CD8-positive, alpha-beta memory T cell (primary cell): ENCODE measurements at places on chromosomes 2 and 18.

- peak; percentile 3 for DNase-seq
Observed at GRCh38 chr2:227325839-227326195, 766 bp downstream of the MFF start.

DNA sequence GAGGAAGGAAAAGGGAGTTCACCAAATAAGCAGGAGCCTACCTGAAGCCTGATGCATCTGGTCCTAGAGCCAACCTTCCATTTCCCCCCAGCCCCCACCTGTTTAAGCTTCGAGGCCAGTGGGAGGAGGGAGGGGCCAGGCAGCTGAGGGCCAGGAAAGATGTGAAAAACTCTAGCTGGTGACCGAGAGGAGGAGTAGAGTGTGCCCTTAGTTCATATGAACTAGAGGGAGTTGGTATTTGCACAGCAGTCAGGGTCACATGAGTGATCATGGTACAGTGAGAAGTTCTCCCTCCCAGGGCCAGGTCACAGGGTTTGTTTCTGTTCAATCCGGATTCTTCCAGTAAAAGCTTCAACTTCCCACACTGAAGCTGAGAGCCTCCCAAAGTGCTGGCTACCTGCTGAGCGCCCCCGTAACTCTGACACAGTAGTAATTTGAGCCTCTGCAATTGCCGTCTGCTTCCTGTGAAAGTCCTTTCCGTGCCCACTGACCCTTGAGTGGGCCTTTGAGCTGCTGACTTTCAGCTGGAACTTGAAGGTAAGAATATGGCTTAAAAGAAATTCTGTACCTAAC lies at the start of gene SULT1C2:
TSS of gene SULT1C2 (plus strand) at position 362 of the 573 bp plus-strand sequence. CDS start 4,773 bp downstream, outside the sequence.
- no peak for DNase-seq

- DNase-seq: no peak
Observed at GRCh38 chr2:168686452-168687191, 115.8 kb upstream of the NOSTRIN start.

DNA sequence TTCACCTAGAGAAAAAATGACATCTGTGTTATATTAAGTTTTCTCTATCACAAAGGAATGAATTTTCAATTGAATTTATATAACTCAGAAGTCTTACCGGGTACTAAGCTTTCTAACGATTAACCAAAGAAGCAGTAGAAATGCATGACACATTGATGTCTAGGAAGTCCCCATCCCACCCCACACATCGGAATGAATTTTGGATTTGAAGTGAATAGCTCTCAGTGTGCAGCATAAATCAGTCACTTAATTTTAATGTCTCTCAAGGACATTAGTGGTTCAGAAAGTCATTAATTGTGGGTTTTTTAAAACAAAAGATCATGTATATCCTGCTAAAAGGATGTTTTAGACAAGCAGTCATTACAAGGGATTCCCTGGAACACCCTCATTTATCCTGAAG lies 141.4 kb upstream of the PIEZO2 start:
- DNase-seq: no peak

DNA sequence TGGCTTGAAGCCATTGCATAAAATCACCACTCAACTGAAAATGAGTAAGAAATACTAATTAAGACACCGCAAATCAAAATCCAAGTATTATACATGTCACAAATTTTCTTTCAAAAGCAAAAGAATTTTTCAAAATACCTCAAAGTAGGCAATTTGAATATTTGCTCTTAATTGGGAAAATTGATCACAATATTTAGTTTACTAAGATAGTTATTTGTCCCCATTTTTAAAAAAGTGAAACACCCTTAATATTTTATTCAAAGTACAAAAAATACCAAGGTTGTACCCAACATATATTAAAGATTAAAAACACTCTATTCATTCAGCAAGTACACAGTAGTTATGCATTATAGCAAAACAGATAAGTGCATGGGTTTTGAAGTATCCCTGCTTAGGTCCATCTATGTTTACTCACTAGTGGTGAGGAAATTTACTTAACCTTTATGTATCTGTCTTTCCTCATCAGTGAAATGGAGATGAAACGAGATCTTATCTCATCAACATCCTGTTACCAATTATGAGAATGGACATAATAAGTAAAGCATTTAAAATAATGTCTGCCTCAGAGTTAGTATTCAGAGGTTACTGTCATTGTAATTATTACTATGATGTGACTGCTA lies 35.1 kb downstream of the VPS54 start:
- no peak for DNase-seq

- no peak for DNase-seq
Observed at GRCh38 chr18:8373486-8373885, 235.8 kb upstream of the RAB12 start.

DNA sequence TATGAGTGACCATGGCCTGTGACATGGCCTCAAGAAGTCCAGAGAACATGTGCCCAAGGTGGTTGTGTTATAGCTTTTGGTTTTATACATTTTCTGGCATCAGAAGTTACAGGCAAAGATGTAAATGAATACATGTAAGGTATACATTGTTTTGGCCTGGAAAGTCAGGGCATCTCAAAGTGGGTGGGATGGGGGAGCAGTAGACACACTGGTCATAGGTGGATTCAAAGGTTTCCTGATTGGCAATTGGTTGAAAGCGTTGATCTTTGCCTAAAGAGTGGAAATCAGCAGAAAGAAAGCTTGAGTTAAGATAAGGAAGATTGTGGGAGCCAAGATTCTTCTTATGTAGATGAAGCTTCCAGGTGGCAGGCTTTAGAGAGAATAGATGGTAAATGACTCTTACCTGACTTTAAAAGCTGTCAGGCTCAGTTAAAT lies 62.1 kb upstream of the DYNAP start:
- no peak for DNase-seq

- DNase-seq: no peak
Observed at GRCh38 chr18:44062345-44062744, 618.3 kb upstream of the SETBP1 start.

GRCh38 chr2:203820969-203821368 lies 46.6 kb upstream of the CTLA4 start:
- no peak for DNase-seq

GRCh38 chr18:47109720-47110119 lies 40.6 kb downstream of the HDHD2 start:
- DNase-seq: no peak

- DNase-seq: no peak
Observed at GRCh38 chr2:86044614-86045013, 61.1 kb downstream of the POLR1A start.

- no peak for DNase-seq
Observed at GRCh38 chr2:74566754-74567085, 12.2 kb downstream of the DOK1 start.

DNA sequence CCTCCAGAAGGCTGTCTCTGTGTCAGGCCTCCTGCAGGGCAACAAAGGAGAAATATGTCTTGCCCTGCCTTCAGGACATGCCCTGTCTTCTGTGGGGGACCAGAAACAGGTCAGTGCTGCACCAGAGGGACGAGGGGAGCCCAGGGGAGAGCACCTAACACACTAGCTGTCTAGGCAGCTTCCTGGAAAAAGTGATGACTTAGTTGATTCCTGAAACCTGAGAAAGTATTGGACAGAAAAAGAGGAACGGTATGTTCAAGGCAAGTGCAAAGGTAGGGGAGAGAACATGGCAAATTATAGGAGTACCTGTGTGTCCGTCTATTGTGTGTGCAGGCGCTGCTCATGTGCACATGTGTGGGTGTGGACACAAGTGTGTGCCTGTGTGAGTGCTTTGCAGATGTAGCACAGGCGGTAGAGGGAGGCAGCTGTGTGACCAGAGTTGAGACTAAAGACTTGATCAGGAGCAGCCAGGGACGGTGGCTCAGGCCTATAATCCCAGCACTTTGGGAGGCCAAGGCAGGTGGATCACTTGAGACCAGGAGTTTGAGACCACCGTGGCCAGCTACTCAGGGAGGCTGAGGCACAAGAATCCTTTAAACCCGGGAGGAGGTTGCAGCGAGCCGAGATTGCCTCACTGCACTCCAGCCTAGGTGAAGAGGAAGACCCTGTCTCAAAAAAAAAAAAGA lies 119.5 kb downstream of the GYPC start:
- DNase-seq: no peak

DNA sequence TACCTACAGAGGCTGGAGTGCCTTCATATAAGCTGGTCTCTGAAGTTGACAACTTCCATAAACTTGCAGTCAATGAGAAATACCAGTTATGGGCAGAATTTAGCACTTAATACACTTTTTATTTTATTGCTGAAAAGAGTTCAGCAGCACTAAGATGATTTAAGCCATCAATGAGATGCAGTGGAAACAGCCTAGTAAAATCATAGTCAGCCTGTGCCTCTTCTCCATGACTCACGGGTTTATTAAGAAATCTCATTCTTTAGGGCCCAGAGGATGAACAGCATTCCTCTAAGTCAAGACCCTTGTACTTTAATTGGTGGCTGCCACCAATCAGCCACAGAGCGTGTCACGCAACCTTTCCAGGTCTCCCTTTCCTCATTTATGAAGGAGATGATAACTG lies 1357.9 kb upstream of the CELF4 start:
- no peak for DNase-seq

- no peak for DNase-seq
Observed at GRCh38 chr2:240730501-240731177, 39.0 kb downstream of the AQP12A start.

GRCh38 chr2:51673628-51674027 lies 641.7 kb upstream of the NRXN1 start:
- no peak for DNase-seq

- DNase-seq: no peak
Observed at GRCh38 chr2:142139384-142139783, 8.6 kb upstream of the LRP1B start.

GRCh38 chr2:224024270-224024669 lies 14.8 kb downstream of the SERPINE2 start:
- no peak for DNase-seq

- no peak for DNase-seq
Observed at GRCh38 chr2:17791121-17791816, 25.0 kb upstream of the MSGN1 start.

- no peak for DNase-seq
Observed at GRCh38 chr2:32905270-32905669, 41.5 kb upstream of the LTBP1 start.

DNA sequence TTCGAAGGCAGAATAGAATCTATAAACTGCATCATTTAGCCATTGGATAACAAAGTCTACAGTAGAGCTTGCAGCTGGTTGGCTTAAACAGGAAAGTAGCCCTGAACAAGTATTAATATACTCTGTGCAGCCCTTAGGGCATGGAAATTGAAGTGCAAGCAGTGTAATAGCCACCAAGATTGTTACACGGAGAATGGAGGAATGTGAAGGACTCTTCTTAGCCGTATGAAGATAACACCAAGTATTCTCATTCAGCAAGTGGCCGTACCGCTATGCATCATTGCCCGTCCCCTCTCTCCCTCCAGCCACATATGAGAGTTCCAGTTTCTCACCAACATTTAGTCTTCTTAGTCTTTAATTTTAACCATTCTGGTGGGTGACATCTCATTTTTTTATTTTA lies 40.5 kb downstream of the ANKRD12 start:
- DNase-seq: no peak

DNA sequence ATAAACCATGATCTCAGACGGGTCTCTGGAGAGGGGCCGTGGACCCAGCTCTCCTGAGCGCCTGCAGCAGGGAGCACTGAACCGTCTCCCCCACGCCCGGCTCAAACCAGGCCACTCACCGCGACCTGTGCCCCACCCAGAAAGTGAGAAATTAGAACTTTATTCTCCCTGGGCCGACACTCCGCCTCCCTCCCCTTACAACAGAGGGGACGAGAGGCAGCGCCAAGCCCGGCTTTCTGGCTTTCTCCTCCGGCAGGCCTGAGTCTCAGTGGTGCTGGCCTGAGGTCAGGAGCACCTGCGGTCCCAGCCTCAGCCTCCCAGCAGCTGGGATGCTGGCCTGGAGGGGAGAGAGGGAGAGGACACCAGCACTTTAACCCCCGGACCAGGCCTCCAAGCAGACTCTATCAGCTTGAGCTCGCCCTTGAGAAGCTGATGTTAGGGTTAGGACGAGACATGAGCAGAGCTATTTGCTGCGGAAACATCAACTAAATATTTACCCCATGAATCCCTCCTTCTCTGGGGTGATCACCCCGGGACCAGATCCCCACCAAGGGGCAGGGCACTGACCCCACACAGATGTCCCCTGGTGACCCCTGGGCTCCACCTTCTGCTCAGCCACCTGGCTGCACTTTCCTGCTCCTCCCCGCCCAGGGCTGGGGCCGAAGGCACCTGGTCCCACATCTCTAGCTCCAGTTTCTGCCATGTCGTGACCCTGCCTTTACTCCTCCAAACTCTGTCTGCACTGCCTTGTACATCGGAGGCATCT lies 856.3 kb upstream of the SALL3 start:
- DNase-seq: no peak

GRCh38 chr18:2971741-2972552 lies 41.0 kb downstream of the LPIN2 start:
- peak; percentile 58 for DNase-seq

- no peak for DNase-seq
Observed at GRCh38 chr18:24937639-24938275, 414.2 kb downstream of the ZNF521 start.

DNA sequence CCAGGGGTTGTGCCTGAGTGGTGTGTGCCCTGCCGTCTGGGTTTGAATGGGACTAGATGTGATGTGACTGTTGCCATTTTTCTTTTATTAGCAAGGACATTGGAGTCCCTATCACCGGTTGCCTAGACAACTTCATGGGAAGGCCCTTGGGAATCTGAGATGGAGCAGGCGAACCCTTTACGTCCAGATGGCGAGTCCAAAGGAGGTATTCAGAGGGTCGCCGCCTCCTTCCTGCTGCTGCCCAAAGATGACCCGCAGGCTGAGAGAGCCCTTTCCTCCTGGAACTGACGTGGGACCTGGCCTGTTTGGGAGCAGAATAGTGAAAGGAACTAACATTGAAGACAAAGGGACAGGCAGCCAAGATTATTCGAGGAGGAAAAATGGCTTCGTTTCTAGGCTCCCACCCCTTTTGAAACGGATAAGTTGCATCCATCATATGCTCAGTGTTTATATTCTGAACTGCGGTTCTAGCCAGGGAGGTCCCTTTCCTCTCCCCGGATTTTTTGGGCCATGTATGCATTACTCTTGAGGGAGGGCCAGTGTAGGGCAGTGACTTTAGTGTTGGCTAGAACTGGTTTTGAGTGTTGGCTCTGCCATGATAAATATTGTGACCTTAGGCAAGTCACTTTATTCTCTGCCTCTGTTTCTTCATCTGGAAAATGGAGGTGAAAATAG lies 673 bp downstream of the CENPO start:
- no peak for DNase-seq

DNA sequence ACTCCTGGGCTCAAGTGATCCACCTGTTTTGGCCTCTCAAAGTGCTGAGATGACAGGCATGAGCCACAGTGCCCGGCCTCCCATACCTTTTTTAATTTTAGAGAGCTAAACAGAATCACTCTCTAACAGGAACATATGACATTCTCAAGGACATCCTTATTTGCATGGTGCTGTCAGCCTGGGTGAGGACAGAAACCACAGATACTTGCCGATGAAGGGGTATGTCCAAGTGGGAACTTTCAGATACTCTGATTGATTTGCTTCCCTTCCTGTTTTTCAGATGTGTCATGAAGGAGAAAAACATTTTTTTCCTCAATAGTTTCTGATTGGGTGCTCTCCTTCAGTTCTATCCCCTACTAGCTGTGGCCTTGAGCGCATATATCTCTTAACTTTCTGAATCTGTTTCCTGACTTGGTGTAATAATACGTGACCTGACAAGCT lies 49.6 kb downstream of the MYO3B start:
- DNase-seq: no peak
